ENCODE measurements at places on chromosomes 6 and 20. TPM values are rescaled to one million over a fixed set of nuclear protein-coding genes. Genes with fewer than 3 reads are reported as not detected.

GRCh38 chr6:159978291-159979135, 9.6 kb downstream of the IGF2R start:
- peak; percentile 45 for DNase-seq

DNA sequence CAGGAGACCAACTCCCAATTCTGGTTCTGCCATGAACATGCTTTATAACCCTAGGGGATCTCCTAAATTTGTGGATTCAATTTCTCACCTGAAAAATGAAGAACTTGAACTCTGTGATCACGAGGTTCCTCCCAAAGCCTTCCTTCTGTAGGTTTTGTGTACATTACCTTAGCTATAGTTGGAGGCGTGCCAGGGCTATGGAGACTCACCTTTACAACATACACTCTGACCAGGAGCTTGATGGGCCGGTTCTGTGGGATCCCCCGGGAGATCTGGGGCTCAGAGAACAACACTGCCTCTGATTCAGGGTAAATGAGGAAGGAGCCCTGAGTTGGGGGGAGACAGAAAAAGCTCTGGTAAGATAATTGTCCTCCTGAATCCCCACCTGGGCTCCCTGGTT, 34.1 kb downstream of the ERGIC3 start:
- peak; percentile 87 for DNase-seq

DNA sequence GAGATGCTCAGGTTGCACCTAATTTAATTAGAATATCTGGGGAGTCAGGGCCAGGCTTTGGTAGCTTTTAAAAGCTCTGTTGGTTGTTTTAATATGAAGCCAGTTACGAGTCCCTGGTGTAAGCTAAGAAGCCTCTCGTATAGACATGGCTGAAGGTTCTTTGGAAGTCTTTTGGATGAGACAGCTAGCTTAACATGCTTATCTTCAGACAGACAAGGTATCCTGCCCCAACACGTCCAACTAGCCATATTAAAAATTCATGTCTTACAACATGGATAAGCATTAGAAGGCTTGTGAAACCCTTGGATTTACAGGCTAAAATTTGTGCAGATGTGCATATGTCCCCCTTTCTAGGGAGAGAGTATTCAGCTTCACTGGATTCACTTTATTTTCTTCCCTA, 105.7 kb upstream of the KCNK16 start:
- DNase-seq = no peak

DNA sequence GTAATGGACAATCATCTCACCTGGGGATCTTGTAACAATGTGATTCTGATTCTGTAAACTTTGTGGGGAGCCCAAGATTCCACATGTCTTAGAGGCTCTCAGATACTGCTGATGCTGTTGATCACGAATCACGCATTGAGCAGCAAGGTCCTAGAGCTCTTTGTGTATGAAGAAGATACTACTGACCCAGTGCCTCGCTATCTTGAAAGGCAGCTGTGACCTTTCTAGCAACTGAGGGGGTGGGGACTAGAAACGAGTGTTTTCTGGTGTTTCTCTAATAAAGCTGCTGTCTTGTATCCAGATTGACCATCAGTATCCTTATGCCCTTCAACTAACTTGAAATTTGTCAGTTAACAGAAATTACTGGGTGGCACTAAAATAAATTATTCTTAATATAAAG, 142.9 kb downstream of the MTHFD1L start:
- DNase-seq = no peak

Gene MAN1A1
- 13.3 TPM for total RNA-seq

Gene AHI1
- 18.0 TPM for total RNA-seq

Data from Calu3 (cell line).